ENCODE measurements at places on chromosomes 13 and 19. TPM values are rescaled to one million over a fixed set of nuclear protein-coding genes. Genes with fewer than 3 reads are reported as not detected.

Gene LRG1
- total RNA-seq, result not detected

Gene ZC3H13
- 41.8 TPM for total RNA-seq

Gene ZFR2
- total RNA-seq, result not detected

Gene KLK13
- total RNA-seq, result not detected

Gene CYP2S1
- 1.4 TPM for total RNA-seq

Gene ZNF730
- total RNA-seq, result 0.86 TPM

Gene REEP6
- 1.8 TPM for total RNA-seq

Gene ZNF99
- not detected for total RNA-seq

Gene FPR1
- total RNA-seq, result 0.22 TPM

Gene PIH1D1
- 60.3 TPM for total RNA-seq

Gene SLAIN1
- 0.24 TPM for total RNA-seq

Gene LDLR
- 34.3 TPM for total RNA-seq

Gene ZNF20
- total RNA-seq, result 5.1 TPM

Gene CBARP
- 10.3 TPM for total RNA-seq

Gene CEACAM16
- total RNA-seq, result not detected

Gene PSG1
- total RNA-seq, result 9.0 TPM

Gene CERS1
- 1.5 TPM for total RNA-seq

Gene SF3A2
- total RNA-seq, result 60.6 TPM

Gene PEG3
- total RNA-seq, result not detected

Gene NANOS3
- total RNA-seq, result 1.7 TPM

Gene ZNF547
- total RNA-seq, result 1.4 TPM

Gene CGB1
- total RNA-seq, result not detected

Gene PTPRH
- total RNA-seq, result 0.53 TPM

Gene ADAMTSL5
- total RNA-seq, result 14.9 TPM

Gene LILRB3
- total RNA-seq, result not detected

Gene ZSWIM9
- total RNA-seq, result 5.1 TPM

Gene ZNF626
- 2.1 TPM for total RNA-seq

Gene CACNG7
- total RNA-seq, result 0.74 TPM

Gene C13orf46
- 2.5 TPM for total RNA-seq

Gene CYP2A6
- total RNA-seq, result not detected

Gene KIR3DL1
- total RNA-seq, result not detected

Gene CYP2A7
- total RNA-seq, result not detected

Gene ATG4D
- 24.7 TPM for total RNA-seq

Gene DIAPH3
- total RNA-seq, result 19.3 TPM

Gene FXYD3
- total RNA-seq, result not detected

Gene ZNF723
- not detected for total RNA-seq

Gene IL17D
- total RNA-seq, result 0.55 TPM

Gene F10
- total RNA-seq, result 17.0 TPM

Gene LHB
- not detected for total RNA-seq

Gene TMEM255B
- total RNA-seq, result 7.8 TPM

Gene PBX4
- 0.13 TPM for total RNA-seq

Gene TBXA2R
- 8.8 TPM for total RNA-seq

Gene C13orf42
- not detected for total RNA-seq

Gene C19orf53
- total RNA-seq, result 162 TPM

Gene MBD3L2
- total RNA-seq, result not detected

Gene KLK14
- total RNA-seq, result 0.21 TPM

Gene POLRMT
- 35.6 TPM for total RNA-seq

Gene PSPN
- total RNA-seq, result 2.2 TPM

Gene ZNF98
- not detected for total RNA-seq
